ENCODE measurements at places on chromosomes 7 and 10.

DNA sequence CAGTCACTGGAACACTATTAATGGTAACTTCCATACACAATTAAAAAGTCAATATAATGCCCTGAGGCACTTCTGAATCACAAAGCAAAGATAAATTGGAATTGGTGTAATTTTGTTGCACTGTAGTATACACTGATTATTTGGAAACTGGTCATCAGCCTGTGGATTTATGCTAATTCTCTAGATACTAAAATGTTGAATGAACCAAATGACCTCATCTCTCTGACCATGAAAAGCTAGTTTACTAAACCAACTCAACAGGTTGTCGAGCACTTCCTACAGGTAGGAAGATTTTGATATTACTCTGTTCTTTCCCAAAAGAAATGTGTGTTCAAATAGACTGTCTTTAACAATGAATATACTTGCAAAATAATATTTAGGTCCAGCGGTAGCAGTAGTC is 5.3 kb downstream of the NRP1 start:
- DNase-seq = peak; percentile 40

- DNase-seq = no peak
These were observed 49.7 kb upstream of the PRKAR2B start for GRCh38 chr7:106994833-106995232.

DNA sequence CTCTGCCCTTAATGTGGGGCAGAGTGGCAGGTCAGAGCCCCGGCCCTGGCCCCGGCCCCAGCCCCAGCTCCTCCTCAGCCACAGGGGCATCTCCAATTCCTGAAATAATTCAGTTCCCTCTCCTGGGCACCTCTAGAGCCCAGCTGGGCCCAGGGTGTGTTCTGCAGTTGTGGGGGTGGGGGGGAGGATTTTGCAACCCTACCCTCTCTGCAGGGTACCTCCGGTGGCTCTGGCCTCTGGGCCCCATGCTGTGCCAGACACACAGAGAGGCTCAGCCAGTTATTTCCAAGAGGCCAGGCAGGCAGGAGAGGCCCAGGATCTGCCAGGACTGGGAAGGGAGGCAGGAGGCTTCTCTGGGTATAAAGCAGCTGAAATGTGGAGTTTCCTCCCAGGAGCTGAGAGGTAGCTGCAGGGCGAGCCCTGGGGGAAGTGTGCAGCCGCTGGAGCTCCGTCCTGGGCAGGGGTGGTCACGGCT is 47.9 kb downstream of the PWWP2B start:
- DNase-seq = no peak

DNA sequence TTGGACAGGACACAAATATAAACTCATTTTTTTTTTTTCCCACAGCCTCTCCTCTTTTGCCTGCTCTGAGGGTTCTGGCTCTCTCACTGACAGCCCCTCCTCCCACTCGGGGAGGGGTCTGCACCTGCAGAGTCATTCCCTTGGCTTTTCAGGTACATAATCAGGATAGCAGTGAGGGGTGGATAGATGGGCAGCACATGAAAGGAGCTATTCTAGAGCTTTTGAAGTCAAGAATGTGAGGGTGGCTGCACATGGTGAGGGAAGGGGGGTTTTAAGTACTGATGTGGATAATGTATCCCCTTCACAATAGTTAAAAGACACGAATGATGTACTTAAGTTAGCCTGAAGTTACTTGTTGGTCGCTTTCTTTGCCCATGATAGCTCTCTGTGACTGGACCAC is 76.2 kb downstream of the CFAP58 start:
- no peak for DNase-seq

- no peak for DNase-seq
These were observed 531.2 kb upstream of the GHITM start for GRCh38 chr10:83607959-83608745.

GRCh38 chr7:156067156-156067555 is 254.9 kb upstream of the SHH start:
- no peak for DNase-seq

DNA sequence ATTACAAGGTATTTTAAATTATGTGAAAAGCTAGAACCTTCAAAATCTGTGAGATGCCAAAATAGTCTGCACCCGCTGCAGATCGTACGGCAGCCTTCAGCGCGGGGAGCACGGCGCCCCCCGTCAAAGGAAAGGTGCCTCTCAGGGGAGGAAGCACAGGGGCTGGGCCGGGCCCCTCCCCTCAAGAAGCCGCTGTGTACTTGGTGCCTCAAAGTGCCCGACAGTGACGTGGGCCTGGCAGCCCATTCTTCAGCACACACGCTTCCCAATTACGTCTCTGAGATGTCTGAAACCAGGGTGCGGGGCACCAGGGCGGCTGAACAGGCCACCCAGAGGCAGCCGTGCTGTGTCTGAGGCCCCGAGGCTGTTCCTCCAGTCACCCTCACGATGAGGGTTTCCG is 116.1 kb downstream of the INPP5A start:
- no peak for DNase-seq

GRCh38 chr10:132518572-132519381 is 18.8 kb upstream of the INPP5A start:
- DNase-seq = peak; percentile 20

DNA sequence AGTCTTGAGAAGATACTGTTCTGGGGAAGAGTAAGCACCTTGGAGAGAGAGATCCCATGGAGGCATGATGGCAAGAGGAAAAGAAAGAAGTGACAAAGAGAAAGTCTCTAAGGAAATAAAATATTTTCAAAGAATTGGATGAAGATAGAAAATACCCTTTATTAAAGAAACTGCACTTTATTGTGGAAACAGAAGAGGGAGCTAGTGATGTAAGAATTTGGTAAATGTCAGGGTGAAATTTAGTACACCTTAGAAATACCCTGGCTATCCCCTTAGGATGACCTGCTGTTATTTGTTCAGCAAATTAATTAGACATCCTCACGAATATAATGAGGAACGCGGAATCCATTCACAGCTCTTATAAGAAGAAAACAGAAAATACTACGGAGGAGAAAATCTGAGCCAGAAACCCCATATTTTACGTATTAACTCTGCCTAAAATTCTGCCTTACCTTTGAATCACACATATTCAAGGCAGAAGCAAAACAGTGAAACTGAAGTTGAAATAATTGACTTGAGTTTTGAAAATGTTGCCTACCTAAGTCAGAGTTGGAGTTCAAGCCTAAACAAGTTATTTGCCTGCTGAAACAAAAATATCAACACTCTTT is 90.7 kb downstream of the TFPI2 start:
- no peak for DNase-seq

GRCh38 chr10:126661356-126661755 is 9.1 kb downstream of the C10orf90 start:
- DNase-seq = no peak

DNA sequence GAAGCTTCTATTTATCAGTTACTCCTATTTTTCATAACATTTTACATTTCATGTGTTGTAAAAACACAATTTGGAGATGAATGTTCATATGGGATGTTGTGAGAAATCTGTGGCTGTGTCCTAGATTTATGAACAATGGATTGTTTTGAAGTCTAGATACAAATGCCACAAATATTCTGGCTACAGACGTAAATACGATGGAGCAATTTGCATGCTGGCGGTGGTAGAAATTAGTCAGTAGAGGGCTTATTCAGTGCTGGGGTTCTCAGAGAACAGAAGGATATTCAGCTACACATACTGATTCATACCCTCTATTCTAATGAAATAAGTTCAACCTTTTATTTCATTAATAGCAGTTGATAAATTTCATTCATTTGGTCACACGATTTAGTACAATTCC is 48.8 kb downstream of the PLPP4 start:
- no peak for DNase-seq

DNA sequence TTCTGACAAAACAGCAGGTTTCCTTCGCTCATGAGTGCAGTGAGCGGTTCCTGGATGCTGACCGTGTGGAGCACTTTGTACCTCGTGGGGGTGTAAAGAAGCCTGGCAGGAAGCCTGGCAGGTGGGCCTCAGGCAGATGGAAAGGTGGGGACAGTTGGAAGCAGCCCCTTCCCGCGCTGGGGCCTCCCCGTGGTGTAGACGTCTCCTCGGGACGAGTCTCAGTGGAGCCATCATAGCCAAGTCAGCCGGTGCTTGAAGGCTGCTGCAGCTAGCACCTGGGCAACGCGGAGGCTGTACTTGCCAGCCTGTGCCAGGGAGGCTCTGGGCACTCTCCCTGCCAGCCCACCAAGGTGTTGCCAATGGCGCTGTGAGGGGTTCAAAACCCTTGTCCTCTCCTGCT is 154.5 kb downstream of the WDR37 start:
- no peak for DNase-seq

DNA sequence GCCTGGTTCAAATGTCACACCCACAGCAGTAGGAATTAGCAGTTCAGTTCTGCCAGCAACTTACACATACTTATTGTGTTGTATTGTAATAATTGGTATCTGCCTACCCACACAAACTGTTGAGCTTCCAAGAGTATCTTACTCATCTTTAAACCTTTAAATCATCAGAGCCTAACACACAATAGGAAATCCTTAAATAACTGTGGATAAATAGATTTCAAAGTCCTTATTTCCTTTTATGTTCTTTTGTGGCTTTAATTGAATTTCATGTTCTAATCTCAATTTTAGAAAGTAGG is 3.9 kb downstream of the CASD1 start:
- no peak for DNase-seq

DNA sequence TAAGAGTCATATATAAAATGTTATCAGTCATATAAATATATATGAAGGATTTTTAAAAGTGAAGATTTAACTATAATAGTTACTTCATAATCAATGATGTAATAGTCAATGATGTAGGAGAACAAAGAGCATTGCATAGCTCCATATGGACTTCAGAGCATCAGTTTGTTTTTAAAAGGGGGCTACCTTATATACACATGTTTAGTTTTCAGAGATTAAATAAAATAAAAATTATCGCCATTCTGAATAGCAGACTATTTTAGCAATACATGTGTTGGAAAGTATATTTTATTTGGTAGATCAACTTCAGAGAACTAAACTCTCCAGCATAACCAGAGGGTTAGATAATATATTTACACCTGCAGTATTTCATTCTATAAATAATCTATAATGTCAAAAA is 29.1 kb upstream of the EPC1 start:
- DNase-seq = no peak

DNA sequence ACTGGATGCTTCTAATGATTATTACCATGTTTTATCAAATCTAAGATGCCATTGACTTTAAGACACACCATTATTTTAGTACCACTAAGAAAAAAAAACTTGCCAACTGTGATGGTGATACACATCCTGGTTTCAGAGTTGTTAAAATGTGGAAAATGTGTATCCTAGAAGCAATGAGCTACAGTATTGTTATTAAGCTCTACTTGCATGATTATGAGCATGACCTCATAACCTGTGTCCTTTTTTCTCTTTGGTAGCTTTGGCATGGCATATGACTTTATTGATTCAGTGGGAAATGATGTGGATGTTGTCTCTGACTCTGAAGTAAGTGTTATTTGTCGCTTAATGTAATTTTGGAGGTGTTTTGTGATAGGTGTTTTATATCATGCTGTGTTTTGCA is 3.3 kb downstream of the EDRF1 start:
- no peak for DNase-seq

DNA sequence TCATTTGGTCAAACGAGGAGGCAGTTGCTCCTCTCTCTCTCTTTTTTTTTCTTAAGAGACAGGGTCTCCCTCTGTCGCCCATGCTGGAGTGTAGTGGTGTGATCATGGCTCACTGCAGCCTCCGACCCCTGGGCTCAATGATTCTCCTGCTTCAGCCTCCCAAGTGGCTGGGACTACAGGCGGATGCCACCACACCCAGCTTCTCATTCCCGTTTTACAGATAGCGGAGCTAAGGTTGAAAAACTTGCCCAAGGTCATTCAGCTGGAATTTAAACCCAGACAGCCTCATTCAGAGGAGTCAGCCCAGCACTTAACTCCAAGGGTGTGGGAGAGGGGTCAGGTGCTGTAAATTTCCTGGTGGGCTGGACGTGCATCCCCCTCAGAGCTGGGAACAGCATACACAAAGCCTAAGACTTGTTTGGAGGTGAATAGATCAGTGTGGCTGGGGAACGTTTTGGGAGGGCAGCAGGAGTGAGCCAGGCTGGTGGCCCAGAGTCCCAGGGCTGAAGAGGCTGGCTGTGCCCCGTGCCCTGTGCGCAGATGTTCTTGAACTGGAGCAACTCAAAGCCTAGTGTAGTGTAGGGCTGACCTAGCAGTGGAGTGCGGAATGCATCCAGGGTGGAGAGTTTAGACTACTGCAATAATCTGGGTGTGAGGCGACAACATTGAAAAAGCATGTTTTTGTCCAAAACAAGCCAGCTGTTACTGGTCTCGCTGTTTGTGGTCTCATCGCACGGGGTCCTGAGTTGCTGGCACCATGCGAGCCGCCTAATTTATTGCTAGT is 2.3 kb downstream of the HTRA1 start:
- no peak for DNase-seq

DNA sequence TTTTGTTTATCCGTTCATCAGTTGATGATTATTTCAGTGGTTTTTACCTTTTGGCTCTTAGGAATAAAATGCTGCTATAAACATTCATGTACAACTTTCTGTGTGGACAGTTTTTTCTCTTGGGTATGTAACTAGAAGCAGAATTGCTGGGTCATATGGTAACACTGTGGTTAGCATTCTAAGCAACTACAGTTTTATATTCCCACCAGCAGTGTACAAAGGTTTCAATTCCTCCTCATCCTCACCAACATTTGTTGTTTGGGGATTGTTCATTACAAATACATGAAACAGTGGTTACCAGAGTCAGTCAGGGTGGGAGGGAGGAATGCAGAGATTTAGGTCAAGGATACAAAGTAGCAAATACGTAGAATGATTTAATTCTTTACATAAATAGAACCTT is 97.0 kb downstream of the NPSR1 start:
- DNase-seq = no peak

- DNase-seq = no peak
These were observed 9.6 kb downstream of the PRF1 start for GRCh38 chr10:70592746-70593512.

DNA sequence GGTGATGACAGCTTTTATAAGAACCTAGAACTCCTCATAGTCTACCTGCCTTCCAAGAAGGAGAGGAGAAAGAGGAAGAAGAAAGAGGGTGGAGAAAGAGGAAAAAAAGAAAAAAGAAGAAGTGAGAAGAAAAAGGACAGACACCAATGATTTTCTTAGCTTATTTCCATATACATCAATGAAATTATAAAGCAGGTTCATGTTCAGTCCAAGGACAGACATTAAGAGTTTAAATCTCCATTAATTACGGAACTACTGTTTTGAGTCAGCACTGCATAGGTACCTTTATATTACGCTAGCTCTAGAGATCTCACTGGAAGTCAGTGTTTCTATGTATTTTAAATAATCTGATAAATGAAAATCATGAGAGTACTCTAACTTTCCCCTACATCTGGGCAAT is 309.0 kb upstream of the HGF start:
- no peak for DNase-seq

DNA sequence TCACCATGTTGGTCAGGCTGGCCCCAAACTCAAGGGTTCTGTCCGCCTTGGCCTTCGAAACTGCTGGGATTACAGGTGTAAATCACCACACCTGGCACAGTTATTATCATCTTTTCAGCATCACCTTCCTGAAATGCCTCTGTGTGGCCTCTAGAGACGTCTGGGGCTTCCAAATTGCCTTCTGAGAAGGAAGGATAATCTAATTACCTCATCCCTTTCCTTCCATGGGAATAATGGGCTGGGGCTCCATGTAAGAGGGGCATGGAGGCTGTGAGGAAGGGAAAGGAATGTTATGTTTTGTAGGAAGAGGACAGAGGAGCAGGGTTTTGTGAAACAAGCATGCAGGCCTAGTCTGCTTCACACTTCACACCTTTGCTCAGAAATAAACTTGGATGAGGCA is 22.2 kb upstream of the PODXL start:
- no peak for DNase-seq
